ENCODE measurements at places on chromosomes 4 and X.

DNA sequence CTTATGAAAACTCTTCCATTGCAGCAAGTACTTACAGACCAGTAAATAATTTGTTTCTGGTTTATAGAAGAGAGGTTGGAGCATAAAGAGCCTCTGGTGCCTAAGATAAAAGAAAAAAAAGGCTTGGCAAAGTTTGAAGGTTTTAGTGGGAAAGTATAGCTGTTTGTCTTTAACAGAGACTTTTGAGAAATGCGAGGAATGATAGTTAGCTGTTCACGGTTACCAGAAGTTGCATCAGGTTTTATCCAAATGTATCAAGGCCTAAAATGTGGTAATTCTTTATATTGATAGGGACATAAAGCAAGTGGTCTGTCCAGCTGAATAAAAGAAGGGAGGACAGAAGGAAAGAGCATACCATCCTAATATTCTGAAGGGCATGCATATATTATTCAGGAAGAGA, 29.3 kb downstream of the RAP1GDS1 start:
- DNase-seq = peak; percentile 72

DNA sequence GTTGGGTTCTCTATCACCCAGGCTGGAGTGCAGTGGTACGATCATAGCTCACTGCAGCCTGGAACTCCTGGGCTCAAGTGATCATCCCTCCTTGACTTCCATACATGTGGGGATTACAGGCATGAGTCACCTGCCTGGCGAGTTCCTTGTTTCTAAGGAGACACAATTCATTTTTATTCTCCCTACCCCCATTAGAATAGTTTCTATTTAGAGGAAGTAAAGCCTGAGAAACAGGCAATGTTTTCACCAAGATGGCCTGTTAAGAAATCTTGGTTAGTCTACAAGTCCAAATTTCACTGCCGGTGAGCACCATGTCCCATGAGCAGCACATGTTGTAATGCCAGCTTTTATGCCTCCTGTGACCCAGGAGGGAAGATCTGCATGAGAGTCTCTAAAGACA, 5.7 kb downstream of the CYBB start:
- no peak for DNase-seq

DNA sequence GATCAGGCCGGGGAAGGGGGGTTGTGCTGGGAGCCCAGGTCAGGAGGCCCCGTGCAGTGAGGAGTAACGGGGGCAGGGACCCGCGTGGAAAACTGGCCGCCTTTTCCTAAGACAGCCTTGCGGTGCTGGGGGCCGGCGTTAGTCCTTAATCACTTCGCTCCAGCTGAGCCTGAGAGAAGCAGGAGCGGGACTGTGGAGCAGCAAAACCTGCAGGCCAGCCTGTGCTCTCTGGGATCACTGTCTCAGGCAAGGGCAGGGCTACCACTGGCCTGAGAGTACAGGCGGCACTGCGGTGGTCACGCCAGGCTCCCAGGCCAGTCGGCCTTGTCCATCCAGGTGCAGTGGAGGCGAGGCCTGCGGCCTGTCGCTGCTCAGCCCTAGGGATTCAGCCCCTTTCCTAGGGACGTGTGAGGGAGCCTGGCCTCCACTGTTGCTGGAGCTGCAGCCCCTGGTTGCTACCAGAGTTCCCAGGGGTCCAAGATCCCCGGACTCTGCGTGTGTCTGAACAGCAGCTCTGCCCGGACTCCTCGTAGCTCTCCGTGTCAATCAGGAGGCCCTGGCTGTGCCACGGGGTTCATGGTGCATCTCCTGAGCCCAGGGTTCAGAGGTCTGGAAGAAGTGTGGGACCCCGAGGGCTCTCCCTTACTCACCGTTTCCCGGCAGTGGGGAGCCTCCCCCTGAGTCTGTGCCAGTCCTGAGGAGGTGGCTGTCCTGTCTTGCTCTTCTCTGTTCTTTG, 2141.7 kb upstream of the TENM3 start:
- no peak for DNase-seq

DNA sequence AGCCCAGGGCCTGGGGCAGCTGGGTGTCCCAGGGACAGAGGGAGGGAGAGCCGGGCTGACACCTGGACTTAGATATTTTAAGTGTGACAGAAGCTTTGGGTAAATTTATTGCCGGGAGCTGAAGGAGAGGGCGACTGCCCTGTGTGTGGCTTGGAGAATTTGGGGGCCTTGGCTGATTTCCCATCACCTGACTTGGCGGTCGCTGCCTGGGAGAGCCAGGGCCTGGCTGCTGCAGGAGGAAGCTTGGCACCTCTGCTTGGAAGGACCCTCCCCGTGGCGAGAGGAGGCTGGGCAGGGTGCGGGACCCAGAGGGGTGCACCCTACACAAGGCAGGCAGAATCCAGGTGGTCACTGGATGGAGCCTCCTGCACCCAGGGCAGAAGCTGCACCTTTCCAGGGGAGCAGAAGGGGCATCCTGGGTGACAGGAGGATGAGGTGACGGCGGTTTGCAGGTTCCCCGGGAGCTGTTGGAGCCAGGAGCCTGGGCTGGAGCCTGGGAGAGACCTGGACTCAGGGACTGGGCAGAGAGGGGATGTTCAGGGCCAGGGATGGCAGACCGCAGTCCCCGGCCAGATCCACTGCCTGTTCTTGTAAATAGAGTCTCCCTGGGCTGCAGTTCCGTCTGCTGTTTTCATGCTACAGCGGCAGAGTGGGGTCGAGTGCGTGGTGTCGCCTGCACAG, 72.0 kb downstream of the RGS12 start:
- no peak for DNase-seq

GRCh38 chr4:12270546-12270945, 841.9 kb upstream of the HS3ST1 start:
- DNase-seq = no peak

- DNase-seq = no peak
These were observed 169.2 kb downstream of the GRIA2 start for GRCh38 chr4:157389741-157390140.

- DNase-seq = no peak
These were observed 66.0 kb downstream of the RELL1 start for GRCh38 chr4:37620176-37620575.

GRCh38 chrX:129984111-129984958, 1.9 kb downstream of the BCORL1 start:
- DNase-seq = peak; percentile 44

- DNase-seq = no peak
These were observed 116.0 kb downstream of the PTTG2 start for GRCh38 chr4:38076153-38076669.

DNA sequence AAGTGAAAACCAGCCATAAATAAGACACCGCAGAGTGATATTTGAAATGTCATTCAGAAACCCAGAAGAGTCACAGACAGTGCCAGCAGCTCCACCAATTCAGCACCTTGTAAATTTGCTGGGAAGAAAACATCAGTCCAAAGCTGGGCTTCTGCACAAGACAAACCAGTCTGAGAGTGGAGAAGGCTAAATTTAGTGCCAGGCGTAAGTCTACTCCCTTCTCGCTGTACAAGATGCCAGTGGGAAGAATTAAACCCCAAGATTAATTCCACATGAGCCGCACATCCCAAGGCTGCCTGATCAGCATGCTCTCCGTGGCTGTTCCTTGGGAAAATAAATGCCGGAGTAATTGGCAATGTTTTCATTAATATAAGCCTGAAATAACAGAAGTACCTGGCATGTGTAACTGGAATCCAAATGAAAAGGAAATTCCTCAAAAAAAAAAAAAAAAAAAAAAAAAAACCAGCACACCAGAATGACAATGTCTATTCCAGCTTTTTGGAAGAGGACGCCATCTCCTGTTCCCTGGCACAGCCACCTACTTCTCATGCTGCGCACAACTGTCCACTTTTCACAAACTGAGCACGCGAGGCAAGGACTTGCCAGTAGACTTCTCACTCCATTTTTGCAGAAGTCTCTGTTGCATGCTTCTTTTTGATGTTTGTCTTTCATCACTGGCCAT, 95.5 kb downstream of the NSUN7 start:
- no peak for DNase-seq

GRCh38 chrX:109902665-109903064, 100.2 kb upstream of the TMEM164 start:
- no peak for DNase-seq

GRCh38 chr4:12399781-12400180, 971.1 kb upstream of the HS3ST1 start:
- no peak for DNase-seq

DNA sequence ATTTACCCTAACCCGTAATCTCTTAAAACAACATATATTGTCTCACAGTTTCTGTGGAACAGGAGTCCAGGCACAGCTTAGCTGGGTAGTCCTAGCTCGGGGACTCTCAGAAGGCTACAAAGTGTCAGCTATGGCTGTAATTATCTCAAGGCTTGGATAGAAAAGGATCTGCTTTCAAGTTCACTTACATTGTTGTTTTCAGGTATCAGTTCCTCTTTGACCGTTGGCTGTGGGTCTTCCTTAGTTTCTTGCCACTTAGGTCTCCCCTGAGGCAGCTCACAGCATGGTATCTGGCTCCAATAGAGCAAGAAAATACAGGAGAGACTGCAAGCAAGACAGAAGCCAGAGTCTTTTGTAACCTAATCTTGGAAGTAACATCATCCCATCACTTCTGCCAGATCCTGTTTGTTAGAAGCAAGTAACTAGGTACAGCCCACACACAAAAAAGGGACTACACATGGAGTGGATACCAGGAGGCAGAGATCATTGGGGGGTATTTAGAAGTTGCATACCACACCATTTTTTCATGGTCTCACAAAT, 137.0 kb downstream of the MAGEB5 start:
- no peak for DNase-seq

DNA sequence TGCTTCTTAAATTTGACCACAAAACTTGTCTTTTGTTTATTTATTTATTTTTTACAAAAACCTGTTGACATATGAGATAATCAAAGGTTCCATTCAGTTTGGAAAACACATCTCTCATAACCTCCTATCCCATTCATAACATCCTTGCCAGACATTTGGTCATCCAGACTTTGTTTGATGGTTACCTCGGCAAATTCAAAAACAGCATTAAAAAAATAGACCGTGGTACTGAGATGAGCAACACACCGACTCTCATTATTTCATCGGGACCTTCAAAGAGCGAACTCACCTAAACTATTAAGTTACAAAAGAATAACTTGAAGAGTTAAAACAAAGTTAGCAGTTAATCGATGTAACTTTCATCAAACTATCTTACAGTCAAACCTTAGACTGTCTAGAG, 85.8 kb upstream of the RPS6KA3 start:
- no peak for DNase-seq

GRCh38 chr4:78032446-78032845, 24.7 kb upstream of the FRAS1 start:
- DNase-seq = no peak

GRCh38 chrX:53305996-53306937, 24.9 kb upstream of the IQSEC2 start:
- no peak for DNase-seq

DNA sequence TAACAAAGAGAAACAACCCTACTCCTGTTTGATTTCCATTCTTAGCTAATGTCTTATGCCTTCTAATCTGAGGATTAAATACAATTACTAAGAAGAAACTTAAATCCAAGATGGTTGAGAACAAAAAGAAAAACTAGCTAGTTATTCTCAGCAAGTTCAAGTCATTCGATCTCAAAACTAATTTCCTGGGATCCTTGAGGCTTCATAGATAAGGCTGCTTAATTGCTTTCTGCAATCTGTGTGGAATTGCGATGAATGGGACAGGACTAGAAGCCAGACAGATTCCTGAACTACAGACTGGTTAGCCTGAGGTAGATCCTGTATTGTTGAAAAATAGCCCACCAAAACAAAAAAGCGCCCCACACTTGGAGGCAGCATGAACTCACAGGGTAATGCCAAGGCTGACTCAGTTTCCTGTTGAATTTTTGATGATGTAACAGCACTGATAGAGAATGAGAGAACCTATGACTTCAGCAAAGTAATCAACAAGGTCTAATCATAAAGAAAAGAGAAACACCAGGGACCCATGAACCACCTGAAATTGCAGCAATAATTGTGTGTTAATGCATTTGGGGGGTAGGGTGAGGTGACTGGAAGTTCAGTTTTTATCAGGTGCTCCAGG, 33.9 kb downstream of the KLHL15 start:
- DNase-seq = no peak

GRCh38 chrX:32397562-32398216, 813.7 kb downstream of the DMD start:
- no peak for DNase-seq

DNA sequence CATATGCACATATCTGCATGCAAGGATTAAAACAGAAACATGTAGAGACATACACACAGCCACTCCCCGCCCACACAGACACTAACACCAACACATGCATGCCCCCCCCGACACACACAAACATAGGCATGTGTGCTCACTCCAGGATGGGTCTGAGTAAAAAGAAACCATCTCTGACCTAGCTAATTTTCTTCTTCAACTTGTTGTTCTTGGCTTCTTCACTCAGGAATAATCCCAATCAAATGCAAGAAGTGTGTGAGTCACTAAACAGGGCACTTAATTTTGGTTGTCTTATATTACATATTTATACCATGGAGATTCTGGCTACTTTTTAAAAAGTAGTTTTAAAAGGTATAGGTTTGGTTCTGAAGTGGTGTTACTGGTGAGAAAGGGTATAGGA, 28.3 kb downstream of the ENOX2 start:
- DNase-seq = no peak

GRCh38 chr4:171812665-171813525, at the start of gene GALNTL6:
TSS of gene GALNTL6 (plus strand) at chr4:171813404.
- DNase-seq = peak; percentile 51

GRCh38 chrX:45621376-45622041, 420.8 kb upstream of the DIPK2B start:
- no peak for DNase-seq

DNA sequence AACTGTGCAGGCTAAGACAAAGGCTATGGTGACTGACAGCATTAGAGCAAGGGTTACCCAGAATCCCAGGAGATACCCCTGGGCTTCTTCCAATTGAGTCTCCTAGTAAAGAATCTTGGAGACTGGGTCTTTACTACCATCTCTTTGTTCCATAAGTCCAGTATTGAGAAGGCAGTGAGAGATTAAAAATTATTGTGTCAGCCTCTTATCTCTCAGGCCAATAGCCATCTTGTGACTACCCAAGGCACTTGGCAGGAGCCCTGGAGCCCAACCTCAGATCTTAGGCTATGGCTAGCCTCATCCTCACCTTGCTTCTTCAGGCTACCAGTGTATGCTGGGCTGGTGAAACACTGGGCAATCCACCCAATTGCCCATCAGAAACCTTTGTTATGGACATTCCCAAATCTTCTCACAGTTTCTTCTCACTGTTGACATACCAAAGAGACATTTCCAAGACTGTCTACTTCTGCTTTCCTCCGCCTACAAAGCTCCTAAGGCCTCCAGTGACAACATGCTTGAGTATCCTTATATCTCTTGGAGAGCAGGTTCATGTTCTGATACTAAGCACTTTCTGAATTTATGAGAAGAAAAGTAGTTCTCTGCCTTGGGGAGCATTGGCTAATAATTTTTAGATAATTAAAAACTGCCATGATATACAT, 76.3 kb upstream of the STIM2 start:
- DNase-seq = peak; percentile 55

GRCh38 chr4:119025916-119026661, 109.5 kb upstream of the MYOZ2 start:
- DNase-seq = peak; percentile 15

DNA sequence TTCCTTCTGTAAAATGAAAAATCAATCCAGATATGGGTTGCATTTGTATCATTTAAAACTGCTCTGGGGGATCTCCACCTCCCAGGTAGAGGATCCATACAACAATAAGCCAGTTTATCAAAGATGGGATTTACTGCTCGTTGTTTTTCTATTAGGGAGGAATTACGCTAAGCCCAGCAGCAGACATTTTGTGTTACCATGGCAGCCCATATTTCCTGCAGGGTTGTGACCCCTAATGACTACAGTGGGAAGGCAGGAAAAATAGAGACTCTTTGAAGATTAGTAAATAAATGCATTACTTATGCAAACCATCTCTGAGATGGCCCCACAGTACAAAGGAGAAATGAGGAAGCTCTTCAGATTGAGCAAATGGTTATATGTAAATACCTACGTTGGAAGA, 253.4 kb upstream of the GPR101 start:
- no peak for DNase-seq

All from erythroblast (primary cell).